ENCODE measurements at places on chromosomes 11 and 22.

DNA sequence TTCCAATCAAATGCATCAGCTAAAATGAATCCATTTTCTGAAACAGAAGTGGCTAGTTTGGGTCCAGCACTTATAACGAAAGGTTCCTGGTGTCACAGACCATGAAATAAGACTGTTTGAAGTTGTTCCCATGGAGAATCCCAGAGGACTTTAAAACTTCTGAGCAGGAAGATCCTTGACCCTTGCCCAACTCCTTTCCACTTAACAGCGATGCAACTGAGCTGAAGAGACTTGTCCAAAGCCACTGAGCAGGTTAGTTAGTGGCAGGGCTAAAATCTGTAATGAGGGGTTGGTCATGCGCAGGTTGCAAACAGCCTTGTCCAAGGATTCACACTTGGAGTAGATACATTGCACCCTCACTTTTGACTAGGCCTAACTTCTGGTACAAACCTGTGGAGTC lies 1.3 kb downstream of the RAB38 start:
- DNase-seq: no peak

DNA sequence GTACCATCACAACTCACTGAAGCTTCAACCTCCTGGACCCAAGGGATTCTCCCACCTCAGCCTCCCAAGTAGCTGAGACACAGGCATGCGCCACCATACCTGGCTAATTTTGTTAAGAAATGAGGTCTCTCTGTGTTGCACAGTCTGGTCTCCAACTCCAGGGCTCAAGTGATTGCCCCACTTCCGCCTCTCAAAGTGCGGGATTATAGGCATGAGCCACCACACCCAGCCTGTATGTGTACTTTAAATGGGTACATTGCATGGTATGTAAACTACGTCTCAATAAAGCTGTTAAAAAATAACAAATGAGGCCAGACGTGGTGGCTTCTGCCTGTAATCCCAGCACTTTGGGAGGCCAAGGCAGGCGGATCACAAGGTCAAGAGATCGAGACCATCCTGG lies 36.2 kb upstream of the DDX6 start:
- DNase-seq: no peak

DNA sequence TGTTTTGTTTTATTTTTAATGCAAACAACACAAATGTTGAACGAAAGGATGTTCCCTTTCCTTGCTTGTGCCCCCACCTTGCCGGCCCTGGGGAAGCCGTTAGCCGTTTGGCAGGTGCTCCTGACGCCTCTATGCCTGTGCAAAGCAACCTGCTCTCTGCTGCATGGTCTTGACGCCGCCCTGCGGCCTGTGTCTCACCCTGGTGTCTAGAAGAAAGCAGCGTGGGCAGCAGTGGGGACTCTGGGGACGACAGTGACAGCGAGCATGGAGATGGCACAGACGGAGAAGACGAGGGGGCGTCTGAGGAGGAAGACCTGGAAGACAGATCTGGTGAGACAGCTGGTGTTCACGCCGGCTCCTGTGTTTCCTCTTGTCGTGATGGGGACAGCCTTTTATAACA lies 5.5 kb downstream of the PHRF1 start:
- DNase-seq: no peak

DNA sequence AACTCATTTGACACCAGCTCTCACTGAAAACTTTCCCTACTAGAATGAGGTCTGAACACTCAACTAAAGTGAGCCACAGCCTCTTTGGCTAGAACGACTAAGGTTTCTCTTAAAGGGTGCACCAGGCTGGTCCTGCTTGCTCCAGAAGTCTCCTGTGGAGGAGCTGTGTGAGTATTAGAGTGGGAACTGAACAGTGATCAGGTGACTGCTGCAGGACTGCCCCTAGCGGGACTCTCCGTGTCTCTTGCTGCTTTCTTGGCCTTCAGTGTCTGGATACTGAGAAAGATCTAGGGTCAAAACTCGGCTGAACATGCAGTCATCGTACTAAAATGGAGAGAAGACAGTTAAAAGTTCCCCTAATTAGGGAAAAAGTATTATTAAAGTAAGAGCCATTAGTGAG lies 34.6 kb downstream of the FAM118A start:
- peak; percentile 15 for DNase-seq

GRCh38 chr11:76670485-76671236 lies at the start of gene LRRC32:
Gene LRRC32, minus strand, starts transcription at chr11:76670747. Its CDS starts 4,793 bp downstream, at chr11:76665954.
- peak; percentile 59 for DNase-seq

DNA sequence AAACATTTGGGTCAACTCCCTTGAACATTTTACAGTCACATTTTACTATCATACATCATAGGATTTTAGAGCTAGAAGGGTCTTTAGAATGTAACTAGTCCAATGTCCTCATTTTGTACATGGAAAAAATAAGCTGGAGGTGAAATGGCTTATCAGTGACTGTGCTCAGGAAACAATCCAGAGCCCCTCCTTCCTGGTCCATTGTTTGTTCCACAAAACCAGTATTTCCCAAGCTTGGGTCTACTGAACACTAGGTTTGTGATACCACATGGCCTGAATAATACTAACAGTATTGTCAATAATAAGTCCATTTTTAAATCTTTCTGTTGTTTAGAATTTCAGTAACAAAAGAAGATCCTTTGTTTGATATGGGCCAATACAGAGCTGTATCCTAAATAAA lies 27.1 kb downstream of the PDGFD start:
- no peak for DNase-seq

DNA sequence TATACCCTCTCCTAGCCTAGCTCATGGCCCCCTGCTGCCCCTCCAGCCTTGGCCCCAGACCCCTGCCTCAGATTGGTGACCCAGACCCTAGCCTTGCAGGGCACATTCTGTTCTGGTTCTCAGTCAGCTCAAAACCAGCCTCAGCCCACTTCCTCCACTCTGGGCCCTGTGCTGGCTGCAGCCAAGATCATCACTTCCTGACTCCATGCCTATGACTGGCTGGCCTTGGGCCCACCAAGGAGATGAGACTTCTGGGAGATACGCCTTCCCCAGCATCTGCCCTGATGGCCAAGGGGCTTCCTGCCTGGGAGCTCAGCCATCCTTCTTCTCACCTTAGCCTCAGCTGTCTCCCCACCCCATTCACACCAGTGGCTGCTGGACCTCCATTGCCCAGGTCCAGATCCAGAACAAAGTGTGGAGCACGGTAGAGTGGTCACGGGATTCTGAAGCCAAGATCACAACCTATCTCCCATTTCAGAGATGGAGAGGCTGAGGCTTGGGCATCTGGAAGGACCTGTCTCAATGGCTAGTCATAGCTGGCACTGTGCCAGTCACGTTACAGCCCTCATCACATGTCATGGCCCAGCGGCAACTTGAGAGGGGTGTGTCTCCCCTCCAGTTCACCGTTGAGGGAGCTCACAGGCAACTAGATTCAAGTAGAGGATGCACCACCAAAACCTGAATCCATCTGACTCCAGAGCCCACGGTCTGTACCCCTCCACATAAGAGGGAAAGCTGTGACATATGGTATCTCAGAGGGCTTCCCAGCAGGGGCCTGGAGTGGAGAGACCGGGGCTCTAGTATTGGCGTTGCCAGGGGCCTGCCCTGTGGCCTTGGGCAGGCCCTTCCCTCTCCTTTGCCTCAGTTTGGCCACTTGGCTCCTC lies 43.0 kb upstream of the KLHL35 start:
- DNase-seq: no peak

- DNase-seq: peak; percentile 86
Observed at GRCh38 chr22:42661985-42662831, 13.0 kb upstream of the CYB5R3 start.

Data from GM10248 (cell line).